ENCODE measurements at places on chromosomes 7 and 10.

DNA sequence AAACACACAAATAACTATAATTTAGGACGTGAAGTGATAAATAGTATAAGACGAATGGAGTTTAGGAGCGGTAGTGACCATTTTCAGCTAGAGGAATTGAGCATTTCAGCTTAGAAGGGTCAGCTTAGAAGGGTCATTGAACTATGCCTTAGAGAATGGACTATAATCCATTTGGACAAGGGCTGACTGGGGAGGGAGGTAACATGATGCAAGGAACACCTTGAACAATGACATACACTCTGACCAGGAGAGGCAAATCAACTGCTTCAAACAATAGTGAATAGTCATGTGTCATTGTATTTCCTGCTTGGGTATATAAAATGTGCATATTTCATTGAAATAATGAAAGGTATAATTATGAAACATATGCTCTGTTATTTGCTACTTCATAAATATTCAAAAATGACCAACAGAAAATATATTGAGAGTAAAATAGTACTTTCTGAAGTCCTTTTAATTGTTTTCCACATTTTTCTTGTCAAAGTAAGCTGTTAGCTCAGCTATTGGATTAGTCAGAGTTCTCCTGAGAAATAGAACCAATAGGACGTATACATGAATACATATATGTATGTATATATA, 40.5 kb upstream of the WASL start:
- no peak for DNase-seq

DNA sequence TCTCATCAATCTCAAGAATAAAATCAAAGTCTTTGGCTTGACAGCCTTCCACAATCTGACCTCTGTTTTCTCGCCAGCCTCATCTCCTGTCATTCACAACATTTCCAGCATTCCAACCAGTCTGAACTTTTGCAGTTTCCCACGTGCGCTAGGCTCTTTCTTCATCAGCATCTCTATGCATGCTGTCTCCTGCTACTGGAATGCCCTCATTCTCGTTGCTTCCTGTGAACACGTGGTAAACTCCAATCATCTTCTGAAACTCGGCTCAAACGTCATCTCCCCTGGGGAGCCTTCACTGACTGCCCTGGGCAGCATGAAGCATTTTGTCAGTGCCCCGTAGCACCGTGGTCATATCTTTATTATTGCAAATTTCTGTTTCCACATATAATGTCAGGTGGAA, 12.2 kb upstream of the RSBN1L start:
- DNase-seq: no peak

- DNase-seq: no peak
These were observed 611.5 kb upstream of the DPP6 start for GRCh38 chr7:153440715-153441114.

DNA sequence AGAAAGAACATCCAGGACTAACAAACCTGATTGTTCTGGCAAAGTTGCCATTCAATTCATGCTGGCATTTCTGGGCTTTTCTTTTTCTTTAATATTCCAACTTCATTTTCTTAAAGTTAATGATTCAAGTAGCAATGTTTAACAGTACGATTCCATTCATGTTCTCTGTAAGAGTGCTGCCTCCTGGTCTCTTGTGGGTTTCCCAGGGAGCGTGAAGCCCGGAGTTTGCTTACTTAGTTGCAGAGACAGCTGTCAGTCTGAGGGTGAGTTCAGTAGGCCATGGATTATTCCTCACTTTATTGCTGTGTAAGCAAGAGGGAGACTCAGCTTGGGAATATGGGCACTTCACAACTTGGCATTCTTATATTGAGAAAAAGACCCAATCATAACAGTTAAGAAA, 142.2 kb downstream of the TWIST1 start:
- DNase-seq: no peak

DNA sequence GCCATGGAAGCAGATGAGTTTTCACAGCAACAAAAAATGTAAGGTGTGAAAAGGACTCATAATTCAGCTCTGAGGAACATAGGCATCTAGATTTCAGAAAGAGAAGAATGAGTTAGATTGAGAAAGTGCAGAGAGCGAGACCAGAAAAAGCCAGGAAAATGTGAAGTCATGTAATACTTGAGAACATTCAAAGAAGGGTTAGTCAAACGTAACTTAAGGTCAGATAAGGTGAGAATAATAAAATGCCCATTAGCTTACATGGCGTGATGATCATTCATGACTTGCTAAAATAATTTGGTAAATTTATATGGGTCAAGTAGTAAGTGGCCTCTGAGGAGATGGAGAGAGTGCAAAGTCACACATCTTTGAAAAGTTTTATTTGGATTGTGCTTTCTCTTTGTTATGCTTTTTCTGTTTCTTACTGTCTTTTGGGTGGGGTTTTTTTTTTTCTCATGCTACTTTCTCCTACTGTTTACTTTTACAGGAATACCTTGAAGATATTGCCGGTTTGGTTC, 271.8 kb upstream of the NRG3 start:
- no peak for DNase-seq

DNA sequence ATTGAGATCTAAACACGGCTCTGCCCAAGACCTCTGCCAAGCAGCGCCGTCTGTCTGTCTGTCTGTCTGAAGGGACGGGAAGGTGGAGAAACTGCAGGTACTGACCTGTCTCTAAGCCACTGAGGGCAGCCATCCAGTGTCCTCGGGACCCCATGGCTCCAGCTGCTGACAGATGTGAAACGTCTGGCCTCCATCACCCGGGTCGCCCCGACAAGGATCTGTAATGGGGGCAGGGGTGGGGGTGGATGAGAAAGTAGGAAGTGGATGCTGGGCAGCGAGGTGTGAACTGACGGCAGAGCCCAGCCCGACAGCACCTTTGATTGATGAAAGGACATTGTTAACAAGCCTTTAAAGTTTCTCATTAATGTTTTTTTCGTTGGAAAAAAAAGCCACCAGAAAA, 193.1 kb downstream of the EBF3 start:
- no peak for DNase-seq

DNA sequence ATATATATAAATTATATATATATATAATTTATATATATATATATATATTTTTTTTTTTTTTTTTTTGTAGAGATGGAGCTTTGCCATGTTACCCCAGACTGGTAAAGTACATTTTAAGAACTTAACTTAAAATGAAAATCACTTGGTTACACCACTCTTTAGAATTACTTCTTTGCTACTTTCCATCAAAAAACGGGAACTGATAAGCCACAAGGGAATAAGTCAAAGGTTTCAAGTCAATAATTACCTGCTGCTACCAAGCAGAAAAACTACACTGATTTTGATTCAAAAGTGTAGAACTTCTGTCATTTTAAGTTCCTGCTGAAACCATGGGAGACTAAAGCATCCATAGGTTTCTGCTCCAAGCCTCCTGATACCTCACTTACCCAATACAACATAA, 12.2 kb downstream of the PPA1 start:
- no peak for DNase-seq

- DNase-seq: no peak
These were observed 181.8 kb downstream of the KIAA1217 start for GRCh38 chr10:24390746-24391145.

DNA sequence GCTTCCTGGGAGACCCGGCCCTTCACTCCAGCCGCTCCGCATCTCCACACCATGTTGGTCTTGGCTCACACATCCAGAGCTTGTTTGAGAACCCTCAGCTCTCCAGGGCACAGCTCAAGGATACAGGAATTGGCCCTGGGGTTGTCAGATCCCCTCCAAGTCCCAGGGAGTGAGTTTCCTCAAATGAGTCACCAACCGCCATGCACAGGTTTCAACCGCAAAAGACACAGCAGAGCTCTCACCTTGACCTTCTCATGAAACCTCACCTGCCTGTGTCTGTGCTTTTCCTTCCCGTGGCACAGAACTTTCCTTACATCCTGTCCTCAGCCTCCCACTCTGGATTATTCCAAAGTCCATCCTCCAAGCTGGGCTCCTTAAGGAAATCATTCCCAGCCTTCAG, 20.6 kb downstream of the AZGP1 start:
- DNase-seq: no peak

DNA sequence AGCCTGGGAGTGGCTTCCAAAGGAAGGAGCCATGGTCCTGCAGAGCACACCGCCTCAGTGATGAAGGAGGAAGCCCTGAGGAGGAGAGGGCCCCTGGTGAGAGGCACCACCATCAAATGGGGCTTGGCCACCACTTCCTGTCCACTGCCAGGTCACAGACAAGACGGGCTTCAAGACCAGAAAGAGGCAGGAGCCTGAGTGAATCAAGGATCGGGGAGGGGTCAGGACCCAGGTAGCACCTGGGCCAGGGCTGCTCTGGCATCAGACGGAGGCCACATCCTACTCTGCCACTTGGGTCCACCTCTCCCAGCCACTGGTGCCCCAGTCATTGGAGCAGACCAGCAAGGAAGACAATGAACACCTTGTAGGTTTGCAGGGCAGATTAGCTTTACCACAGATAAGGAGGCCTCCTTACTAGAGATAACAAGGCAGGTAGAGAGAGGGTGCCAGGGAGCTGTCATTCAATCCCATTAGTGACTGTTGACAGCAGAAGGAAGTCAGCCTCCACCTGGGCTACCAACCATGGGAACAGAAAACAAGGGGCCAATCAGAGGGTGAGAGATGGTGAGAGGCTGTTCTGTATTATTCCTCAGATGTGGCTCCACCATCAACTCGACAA, 143.4 kb downstream of the TNS3 start:
- DNase-seq: no peak

DNA sequence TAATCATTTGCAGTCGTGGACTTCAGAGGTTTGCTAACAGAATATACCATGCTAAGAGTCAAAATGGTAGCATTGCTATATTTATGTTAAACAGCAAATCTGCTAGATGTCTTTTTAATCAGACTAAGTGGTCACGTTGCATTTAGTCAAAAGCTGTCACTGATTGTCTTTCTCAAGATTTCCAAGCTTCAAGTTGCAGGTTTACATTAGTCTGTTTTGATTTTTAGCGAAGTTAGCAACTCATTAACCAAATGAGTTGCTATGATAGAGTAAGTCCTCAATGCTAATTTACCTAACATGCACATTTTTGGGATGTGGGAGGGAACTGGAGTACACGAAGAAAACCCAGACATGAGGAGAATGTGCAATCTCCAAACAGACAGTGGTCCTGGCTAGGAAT, 653.2 kb downstream of the TNS3 start:
- no peak for DNase-seq

- no peak for DNase-seq
These were observed 37.6 kb downstream of the RPS24 start for GRCh38 chr10:78071140-78071856.

DNA sequence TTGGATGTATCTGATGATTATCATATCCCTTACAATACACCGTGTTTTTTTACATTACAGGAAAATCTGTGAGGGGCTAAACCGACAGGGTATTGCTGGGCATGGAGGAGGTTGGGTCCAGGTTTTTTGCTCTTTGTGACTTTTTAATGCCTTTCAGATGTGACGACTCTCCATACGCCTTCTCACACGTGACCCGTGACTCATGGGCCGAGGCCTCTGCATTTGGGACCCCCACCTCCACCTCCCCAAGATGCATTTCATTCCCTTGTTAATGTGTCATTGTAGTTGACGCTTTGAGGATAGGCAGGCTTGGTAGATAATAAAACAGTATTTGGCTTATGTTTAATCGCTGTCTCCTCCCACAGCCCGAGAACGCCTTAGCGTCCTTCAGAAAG, 95.3 kb downstream of the CUX1 start:
- DNase-seq: no peak

GRCh38 chr7:108415821-108416536, 40.3 kb downstream of the NRCAM start:
- DNase-seq: no peak

- no peak for DNase-seq
These were observed 24.5 kb downstream of the FAM171A1 start for GRCh38 chr10:15346440-15347141.

DNA sequence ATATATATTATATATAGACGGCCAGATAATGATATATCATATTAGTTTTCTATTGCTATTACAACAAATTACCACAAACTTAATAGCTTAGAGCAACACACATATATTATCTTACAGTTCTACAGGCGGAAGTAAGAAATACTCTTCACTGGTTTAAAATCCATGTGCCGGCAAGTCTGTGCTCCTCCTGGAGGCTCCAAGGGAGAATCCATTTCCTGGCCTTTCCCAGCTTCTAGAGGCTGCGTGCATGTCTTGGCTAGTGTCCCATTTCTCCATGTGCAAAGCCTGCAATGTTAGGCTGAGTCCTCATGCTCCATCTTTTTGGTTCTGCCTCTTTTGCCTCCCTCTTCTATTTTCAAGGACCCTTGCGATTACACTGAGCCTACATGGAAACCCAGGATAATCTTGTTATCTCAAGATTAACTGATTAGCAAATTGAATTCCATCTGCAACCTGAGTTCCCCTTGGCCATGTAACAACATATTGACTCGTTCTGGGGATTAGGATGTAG, 23.9 kb upstream of the PNLIPRP3 start:
- DNase-seq: no peak

GRCh38 chr7:28348636-28349035, 63.7 kb upstream of the CREB5 start:
- DNase-seq: no peak

- no peak for DNase-seq
These were observed 21.9 kb upstream of the CREB5 start for GRCh38 chr7:28390426-28390825.

- DNase-seq: no peak
These were observed 132.6 kb downstream of the SMURF1 start for GRCh38 chr7:99011341-99011705.

DNA sequence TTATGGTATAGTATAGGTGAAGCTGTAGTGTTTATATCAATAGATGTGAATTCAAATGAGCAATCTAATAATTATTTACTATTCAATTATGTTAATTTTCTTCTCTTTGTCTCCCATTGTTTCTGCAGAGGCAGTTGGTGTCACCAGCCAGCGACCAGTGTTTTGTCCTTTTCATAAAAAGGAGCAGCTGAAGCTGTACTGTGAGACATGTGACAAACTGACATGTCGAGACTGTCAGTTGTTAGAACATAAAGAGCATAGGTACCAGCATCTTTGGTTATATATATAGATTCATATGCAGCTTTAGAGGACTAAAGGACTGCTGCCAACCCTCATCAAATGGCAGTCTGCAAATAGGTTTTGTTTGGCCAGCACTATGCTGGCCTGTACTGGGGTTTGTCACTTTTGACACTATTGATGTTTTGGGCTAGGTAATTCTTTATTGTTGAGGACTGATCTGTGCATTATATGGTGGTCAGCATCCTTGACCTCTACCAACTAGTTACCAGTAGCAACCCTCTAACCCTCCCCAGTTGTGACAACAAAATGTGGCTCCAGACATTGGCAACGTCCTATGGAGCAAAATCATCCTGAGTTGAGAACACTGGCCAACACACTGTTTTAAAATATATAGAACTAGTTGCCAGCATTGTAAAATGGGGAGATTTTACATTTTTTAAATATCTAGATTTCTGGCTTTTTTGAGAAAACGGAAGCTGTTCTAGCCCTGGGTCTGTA, 59.2 kb downstream of the TRIM24 start:
- DNase-seq: no peak

DNA sequence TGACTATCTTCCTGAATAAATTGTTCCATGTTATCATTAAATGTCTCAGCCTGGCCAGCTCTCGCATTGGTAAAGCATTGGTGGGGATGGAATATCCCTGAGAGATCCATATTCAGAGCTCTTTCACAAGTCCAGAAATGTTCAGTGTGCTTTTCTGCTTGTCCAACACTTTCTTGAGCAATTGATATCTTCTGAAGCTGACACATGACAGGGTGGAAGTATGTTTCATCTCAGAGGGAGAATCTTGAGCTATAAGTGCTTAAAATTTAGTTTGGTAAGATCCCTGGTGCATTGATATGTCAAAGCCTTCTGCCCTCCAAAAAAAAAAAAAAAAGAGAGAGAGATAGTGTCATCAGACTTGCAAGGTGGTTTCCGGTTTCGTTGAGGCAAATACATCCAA, 7.4 kb downstream of the IFIT3 start:
- DNase-seq: no peak
